NCI-H1417 (cell line): ENCODE measurements at places on chromosomes 5 and 9.
A peak's percentile ranks its signal among the peaks of the same experiment; 100 is the strongest.

DNA sequence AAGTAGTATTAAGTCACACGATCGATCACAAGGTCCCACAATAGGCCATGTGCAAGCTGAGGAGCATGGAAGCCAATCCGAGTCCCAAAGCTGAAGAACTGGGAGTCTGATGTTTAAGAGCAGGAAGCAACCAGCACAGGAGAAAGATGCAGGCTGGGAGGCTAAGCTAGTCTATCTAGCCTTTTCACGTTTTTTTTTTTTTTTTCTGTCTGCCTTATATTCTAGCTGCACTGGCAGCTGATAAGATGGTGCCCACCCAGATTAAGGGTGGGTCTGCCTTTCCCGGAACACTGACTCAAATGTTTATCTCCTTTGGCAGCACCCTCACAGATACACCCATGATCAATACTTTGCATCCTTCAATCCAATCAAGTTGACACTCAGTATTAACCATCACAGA is 6.5 kb downstream of the PPIP5K2 start:
- DNase-seq, result no peak

GRCh38 chr9:8750639-8751051 is 951.1 kb upstream of the DMAC1 start:
- DNase-seq, result no peak

GRCh38 chr9:80699511-80699998 is 989.8 kb downstream of the TLE1 start:
- DNase-seq, result no peak

- DNase-seq, result no peak
Measured at GRCh38 chr5:143166661-143167420, 236.6 kb downstream of the NR3C1 start.

- DNase-seq, result peak; percentile 82
Measured at GRCh38 chr9:127545196-127546124, 66.6 kb upstream of the STXBP1 start.

DNA sequence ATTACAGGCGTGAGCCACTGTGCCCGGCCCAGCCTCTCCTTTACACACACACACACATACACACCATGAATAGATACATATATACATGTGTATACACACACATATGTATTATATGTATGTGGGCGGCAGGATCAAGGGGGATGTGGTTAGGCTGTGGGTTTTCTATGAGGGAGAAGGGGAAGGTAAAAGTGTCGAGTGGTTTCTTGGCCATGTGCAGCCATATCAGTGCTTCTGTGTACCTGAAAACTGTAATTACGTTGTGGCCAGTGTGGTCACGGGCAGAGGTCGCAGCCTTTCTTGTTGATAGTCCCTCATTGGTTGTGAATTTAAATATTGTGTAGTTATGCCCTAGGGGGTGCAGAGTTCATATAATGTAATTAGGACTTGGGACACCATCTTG is 16.5 kb downstream of the CDK20 start:
- no peak for DNase-seq

GRCh38 chr5:160435532-160435931 is 13.9 kb downstream of the PTTG1 start:
- no peak for DNase-seq

GRCh38 chr9:134965851-134966250 is 48.1 kb upstream of the FCN1 start:
- DNase-seq, result no peak

DNA sequence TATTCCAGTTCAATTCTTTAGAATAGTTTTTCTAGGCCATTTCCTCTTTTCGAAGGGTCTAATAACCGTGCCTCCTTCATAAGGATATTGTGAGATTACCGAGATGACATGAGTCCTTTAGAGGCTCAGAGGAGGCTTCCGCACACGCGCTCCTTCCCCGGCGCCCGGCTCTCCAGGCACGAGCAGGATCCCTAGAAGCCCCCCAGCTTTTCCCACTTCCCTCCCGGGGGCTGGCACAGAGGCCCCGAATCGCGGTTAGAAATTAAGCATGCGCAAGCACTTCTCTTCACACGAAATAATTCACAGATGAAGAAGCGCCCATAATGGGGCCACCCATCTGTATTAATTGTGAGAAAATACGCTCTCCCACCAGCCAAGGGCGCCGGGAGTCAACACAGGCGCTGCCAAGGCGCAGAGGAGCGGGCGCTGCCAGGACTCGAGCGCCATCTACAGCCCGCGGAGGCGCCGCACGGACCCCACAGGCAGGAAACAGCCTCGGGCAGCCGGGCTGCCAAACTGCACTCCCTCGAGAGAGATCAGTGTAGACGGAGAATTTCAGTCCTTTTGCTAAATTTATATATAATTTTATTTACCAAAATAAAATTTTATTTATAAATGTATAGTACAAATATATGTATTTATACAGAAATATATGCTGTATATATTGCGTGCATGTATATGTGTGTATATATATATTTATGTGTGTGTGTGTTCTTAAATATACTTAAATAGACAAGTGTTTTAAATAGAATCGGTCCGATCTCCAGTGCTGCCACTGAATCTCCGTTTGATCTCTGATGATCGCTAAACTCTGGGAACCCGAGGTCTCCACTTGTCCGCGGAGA is 258.1 kb upstream of the NFIL3 start:
- no peak for DNase-seq

- DNase-seq, result no peak
Measured at GRCh38 chr5:156685481-156685880, 164.6 kb upstream of the PPP1R2B start.

- no peak for DNase-seq
Measured at GRCh38 chr9:128625391-128626146, 31.1 kb downstream of the DYNC2I2 start.

GRCh38 chr9:8686516-8686915 is 886.9 kb upstream of the DMAC1 start:
- no peak for DNase-seq

- DNase-seq, result peak; percentile 33
Measured at GRCh38 chr9:20382460-20383071, 239.7 kb downstream of the MLLT3 start.

GRCh38 chr5:97383996-97384395 is 200.9 kb upstream of the RIOK2 start:
- no peak for DNase-seq

- DNase-seq, result no peak
Measured at GRCh38 chr9:15635752-15636151, 82.9 kb downstream of the CCDC171 start.

- DNase-seq, result no peak
Measured at GRCh38 chr5:9903801-9904200, 273.6 kb upstream of the TAS2R1 start.

GRCh38 chr9:113155911-113156588 is 5.2 kb downstream of the SLC31A2 start:
- no peak for DNase-seq

DNA sequence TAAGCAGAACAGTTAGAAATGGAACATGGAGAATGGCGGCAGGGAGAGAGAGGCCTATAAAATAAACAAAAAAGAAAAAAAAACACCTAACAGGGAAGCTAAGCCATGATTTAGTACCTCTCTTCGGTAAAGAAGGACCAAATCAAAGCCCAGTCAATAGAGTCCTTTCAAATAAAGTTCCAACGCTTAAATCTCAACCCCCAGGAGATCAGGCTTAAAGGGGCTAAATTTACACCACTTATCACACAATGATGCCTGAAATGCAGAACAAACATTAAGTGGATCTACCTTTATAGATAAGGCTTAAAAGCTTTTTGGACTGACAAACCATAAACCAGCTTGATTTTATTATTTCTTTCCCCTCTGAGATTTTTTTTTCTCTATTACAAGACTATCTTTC is 66.3 kb downstream of the PRELID2 start:
- no peak for DNase-seq

- no peak for DNase-seq
Measured at GRCh38 chr5:67510204-67510603, 313.6 kb upstream of the CD180 start.

GRCh38 chr5:56669534-56670483 is 145.5 kb upstream of the MAP3K1 start:
- peak; percentile 60 for DNase-seq

- DNase-seq, result no peak
Measured at GRCh38 chr9:15856591-15856990, 303.7 kb downstream of the CCDC171 start.

DNA sequence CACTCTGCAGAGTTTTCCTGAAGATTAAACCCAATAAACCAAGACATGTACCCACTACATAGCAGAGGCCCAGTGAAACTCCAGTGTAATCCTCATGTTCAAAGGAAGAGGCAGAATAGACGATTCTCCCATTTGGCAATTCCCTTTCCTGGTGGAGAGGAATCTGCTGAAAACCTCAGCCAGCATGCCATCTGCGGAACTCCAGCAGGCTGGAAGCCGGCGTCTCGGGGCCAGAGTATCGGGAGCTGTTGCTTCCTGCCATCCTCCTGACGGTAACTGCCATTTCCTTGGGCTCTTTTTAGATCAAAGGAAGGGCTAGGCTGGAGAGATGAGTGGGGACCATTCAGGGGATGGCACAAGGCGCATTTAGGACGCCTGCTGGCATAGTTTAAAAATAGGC is 20.5 kb downstream of the NEURL1B start:
- no peak for DNase-seq

- peak; percentile 86 for DNase-seq
Measured at GRCh38 chr9:129495620-129496472, 125.1 kb downstream of the C9orf50 start.

GRCh38 chr9:25543806-25544205 is 134.4 kb downstream of the TUSC1 start:
- no peak for DNase-seq

DNA sequence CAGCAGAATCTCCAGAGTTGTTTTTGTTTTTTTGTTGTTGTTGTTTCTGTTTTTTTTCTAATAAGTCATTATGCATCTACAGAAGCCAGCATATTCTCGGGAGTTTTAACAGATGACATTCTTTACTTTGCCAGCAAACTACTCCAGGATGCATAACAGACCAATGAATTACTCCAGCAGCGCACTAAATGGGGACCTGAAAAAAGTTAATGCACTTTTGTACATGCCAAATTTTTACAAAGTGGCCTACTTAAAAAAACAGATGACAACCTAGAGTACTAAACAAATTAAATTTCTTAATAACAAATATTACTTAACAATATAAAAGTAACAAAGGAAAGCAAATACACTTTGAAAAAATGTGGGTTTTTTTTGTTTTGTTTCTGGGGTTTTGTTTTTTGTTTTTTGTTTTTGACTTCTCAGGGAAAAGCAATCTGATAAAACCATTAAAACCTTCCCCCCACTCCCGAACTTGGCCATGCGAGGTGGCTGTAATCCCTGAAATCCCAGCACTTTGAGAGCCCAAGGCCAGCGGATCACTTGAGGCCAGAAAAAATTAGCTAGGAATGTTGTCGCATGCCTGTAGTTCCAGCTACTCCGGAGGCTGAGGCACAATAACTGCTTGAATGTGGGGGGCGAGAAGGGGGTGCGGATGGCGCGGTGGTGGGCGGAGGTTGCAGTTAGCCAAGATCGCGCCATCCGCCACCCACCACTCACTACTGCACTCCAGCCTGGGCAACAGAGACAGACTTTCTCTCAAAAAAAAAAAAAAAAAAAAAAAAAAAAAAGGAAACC is 352.4 kb downstream of the CETN3 start:
- DNase-seq, result no peak

GRCh38 chr9:36791222-36791950 is 218.7 kb downstream of the MELK start:
- no peak for DNase-seq

DNA sequence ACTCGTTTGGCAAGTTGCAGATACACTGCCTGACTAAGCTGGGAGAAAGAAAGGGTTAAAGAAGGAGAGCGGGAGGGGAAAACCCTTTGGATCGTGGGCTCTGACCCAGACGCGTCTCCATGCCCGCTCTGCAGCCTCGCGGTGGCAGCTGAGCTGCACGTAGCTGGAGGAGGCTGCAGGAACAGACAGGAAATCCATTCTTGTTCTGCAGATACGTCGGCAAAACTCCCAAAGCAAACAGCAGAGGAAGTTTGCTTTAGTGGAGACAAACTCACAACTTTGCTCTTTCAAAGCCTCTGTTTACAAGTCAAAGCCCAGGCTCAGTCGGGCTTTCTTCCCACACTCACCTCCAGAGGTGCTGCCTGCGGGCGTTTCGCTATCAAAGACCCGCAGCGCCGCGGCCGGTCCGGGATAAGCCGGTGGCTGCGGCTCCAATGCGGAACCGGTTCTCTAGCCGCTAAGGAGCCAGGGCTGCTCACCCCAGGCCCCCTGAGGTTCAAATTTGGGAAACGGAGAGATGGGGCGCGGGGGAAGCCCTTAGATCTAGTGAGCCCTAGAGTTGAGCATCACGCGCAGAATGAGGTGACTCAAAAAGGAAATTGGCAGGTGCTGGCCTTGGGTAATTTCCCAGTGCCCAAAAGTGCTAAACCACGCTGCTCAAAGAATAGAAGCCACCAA is 60.7 kb downstream of the MAT2B start:
- DNase-seq, result peak; percentile 69

GRCh38 chr5:177134697-177135225 is 1.2 kb downstream of the NSD1 start:
- peak; percentile 55 for DNase-seq

DNA sequence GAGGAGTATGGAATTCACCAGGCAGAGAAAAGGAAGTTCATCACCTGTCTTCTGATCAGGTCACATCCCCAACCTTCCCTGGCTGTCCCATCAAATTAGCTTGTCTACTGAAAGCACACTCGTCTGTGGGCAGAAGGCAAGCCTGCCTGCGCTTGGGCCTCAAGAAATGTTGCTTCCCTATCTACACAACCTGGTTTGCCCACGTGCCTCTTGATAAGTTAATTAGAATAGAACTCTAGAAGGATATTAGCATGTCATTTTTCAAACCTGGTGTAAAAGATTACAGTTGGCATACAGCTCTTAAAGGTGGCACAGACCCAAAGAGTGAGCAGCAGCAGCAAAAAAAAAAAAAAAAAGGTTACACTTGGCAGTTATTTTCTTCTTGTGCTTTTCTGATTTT is 5.1 kb downstream of the TTC23L start:
- DNase-seq, result no peak

DNA sequence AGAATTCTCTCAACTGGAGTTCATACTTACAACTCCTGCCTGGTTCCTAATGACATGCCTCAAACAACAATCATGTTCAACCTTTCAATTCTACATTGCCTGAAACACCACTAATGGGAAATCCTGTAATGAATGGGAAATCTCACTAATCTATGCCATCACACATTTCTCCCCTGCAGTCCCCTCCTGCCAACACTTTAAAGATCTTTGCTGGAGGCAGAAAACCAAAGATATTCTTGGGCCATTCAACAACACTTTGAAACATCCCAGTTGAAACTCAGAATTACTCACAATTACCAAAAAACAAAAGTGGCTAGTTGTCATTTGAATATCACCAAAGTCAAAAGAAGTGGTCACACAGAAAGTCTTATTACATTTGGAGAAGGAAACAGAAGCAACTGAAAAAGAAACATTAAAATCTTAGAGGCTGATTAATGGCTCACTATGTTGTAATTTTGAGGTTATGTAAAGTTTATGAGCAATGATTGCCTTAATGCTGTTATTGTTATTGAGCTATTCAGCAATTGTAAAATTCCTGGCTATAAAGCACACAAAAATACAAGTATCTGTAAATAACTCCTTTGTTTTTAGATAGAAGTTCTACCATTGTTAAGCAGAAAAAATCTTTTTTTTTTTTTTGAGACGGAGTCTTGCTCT is 313.4 kb upstream of the SLC30A5 start:
- DNase-seq, result no peak

- DNase-seq, result no peak
Measured at GRCh38 chr9:134585021-134585561, 56.5 kb upstream of the COL5A1 start.

- no peak for DNase-seq
Measured at GRCh38 chr5:9269014-9269413, 276.9 kb downstream of the SEMA5A start.

- peak; percentile 7 for DNase-seq
Measured at GRCh38 chr9:16625811-16626210, 244.7 kb downstream of the BNC2 start.
